Small intestine (tissue), 16 donors: ENCODE measurements at places on chromosomes 5 and 9. TPM values are rescaled to one million over a fixed set of nuclear protein-coding genes. Genes with fewer than 3 reads are reported as not detected.

SLC34A1 gene
- polyA plus RNA-seq: 0.01 TPM

PLPP7 gene
- polyA plus RNA-seq: 0.54 TPM

C9 gene
- not detected for polyA plus RNA-seq

GRAMD2B gene
- polyA plus RNA-seq: 24.4 TPM

TMEM252 gene
- polyA plus RNA-seq: 0.10 TPM

TMEM174 gene
- polyA plus RNA-seq: not detected

PCDHGA4 gene
- polyA plus RNA-seq: 0.31 TPM

CHSY3 gene
- polyA plus RNA-seq: not detected

IL12B gene
- polyA plus RNA-seq: not detected

KCNV2 gene
- not detected for polyA plus RNA-seq

NR5A1 gene
- 0.27 TPM for polyA plus RNA-seq

SAXO1 gene
- not detected for polyA plus RNA-seq

PLPPR1 gene
- not detected for polyA plus RNA-seq

PCDHA10 gene
- polyA plus RNA-seq: not detected

HAVCR2 gene
- polyA plus RNA-seq: 2.3 TPM

FREM1 gene
- polyA plus RNA-seq: 1.1 TPM

IL3 gene
- polyA plus RNA-seq: not detected

SPINK6 gene
- not detected for polyA plus RNA-seq

PLAC8L1 gene
- polyA plus RNA-seq: not detected

XPA gene
- polyA plus RNA-seq: 19.2 TPM

MARCOL gene
- 0.09 TPM for polyA plus RNA-seq

SUSD3 gene
- polyA plus RNA-seq: 3.8 TPM

PCDHGA8 gene
- polyA plus RNA-seq: 0.15 TPM

DNAH5 gene
- 0.44 TPM for polyA plus RNA-seq

FBP2 gene
- 1.1 TPM for polyA plus RNA-seq

ADCY2 gene
- polyA plus RNA-seq: 2.5 TPM

IL13 gene
- polyA plus RNA-seq: not detected

C9orf43 gene
- 0.81 TPM for polyA plus RNA-seq

CNTNAP3 gene
- polyA plus RNA-seq: not detected

CDC20B gene
- polyA plus RNA-seq: not detected

C9orf153 gene
- not detected for polyA plus RNA-seq

HAND1 gene
- 0.42 TPM for polyA plus RNA-seq

HACD4 gene
- 0.22 TPM for polyA plus RNA-seq

AJM1 gene
- polyA plus RNA-seq: 3.3 TPM

MAST4 gene
- 4.7 TPM for polyA plus RNA-seq

CYLC2 gene
- not detected for polyA plus RNA-seq

GPSM1 gene
- polyA plus RNA-seq: 1.1 TPM
